Stimulated activated naive CD4-positive, alpha-beta T cell (primary cell): ENCODE measurements at places on chromosomes 12 and 14.

GRCh38 chr12:106769546-106769945, 4.9 kb upstream of the RIC8B start:
- DNase-seq = no peak

DNA sequence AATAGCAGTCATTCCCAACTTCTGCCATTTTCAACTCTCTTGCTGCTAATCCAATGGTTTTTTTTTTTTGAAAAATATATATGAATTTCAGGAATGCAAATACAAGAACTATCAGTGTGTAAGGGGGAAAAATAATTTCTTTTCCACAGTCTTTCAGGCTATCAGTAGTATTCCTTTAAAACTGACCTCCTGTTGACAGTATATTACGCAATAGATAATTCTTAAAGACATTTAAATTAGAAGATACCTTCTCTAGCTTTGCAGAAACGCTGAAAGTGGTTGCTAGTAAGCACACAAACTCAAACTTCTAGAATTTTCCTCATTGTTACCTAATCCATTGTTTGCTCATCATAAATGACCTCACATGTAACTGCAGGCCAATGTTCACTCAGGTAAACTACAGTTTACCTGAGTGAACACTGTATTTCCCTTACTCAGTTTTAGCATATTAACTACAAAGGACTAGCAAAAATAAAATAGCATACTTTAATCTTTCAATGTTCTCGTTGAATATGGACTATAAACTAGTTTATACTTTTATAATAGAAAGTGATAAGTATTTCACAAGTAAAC, at the start of gene C12orf50:
TSS of gene C12orf50 (minus strand) at position 309 of the 573 bp plus-strand sequence. CDS start 2,439 bp downstream, outside the sequence.
- DNase-seq = no peak

DNA sequence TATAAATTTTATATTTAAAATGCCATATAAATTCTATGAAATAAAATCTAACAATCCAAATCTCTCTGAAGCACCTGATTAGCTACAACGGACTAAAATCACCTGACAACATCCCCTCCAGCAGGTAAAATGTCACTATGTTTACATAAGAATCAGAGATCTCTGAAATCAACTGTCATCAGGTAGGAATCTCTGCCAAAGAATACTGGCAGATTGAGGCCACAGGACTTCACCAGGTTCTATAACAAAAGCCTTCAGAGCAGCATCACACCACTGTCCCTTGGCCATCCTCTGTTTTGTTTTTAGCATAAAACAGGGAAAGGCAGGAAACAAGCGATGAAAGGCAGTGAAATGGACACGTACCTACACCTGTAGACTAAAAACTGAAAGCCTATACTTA, 22.1 kb downstream of the FGD6 start:
- DNase-seq = no peak

DNA sequence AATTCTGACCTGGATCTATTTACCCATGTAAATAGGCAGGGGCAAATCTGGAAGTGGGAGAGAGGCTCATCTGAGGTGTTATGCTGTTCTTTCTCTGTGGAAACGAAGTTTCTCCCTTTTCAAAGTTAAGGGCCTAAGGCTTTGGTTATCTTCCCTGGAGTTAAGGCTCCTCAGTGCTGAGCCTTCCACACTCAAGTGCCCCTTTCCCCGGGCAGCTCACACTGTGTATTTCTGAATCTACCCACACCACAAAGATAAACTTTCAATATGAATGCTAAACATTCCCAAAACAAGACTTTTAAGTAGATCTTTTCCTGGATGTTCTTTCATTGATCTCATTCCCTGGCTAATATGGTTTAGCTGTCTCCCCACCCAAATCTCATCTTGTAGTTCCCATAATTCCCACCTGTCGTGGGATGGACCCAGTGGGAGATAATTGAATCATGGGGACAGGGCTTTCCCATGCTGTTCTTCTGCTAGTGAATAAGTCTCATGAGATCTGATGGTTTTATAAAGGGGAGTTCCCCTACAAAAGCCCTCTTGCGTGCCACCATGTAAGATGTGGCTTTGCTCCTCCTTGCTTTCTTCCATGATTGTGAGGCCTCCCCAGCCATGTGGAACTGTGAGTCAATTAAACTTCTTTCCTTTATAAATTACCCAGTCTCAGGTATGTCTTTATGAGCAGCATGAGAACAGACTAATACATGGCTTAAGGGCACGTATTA, 251.1 kb downstream of the NAV3 start:
- no peak for DNase-seq

DNA sequence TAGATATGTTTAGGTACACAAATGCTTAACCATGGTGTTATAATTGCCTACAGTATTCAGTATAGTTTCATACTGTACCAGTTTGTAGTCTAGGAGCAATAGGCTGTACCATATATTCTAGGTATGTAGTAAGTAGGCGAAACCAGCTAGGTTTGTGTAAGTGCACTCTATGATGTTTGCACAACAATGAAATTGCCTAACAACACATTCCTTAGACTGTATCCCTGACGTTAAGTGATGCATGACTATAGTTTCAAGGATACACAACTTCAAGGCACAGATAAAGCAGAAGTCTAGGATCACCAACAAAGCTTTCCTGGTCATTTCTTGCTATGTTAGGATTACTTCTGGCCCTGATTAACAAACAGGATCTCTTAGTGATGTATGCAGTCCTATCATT, 135.1 kb downstream of the SLC38A1 start:
- no peak for DNase-seq

- no peak for DNase-seq
These were observed 85.4 kb downstream of the LRRK2 start for GRCh38 chr12:40310211-40310610.

- DNase-seq = no peak
These were observed 8.0 kb upstream of the KRT78 start for GRCh38 chr12:52856787-52857186.

DNA sequence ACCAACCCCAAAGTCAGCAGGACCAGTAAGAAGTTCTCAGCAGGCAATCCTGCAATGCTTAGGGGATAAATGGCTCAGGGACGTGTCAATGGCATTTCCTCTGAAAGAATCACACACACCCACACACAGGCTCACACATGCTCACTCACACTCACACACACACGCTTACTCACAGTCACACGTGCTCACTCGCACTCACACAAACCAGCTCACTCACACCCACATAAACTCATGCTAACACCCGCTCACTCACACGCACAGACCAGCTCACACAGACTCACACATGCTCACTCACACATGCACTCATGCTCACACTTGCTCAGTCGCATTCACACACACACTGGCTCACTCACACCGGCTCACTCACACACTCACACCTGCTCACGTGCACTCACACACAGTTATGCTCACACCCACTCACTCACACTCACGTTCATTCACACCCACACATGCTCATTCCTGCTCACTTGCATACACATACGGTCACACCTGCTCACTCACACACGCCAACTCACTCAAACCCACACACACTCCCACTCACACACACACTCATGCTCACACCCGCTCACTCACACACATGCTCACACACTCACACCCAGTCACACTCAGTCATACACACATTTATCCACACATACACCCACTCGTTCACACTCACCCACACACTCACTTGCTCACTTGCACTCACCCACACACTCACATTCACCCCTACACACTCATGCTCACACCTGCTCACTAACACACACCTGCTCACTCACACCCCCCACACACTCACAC, 436.8 kb downstream of the BCL11B start:
- no peak for DNase-seq

DNA sequence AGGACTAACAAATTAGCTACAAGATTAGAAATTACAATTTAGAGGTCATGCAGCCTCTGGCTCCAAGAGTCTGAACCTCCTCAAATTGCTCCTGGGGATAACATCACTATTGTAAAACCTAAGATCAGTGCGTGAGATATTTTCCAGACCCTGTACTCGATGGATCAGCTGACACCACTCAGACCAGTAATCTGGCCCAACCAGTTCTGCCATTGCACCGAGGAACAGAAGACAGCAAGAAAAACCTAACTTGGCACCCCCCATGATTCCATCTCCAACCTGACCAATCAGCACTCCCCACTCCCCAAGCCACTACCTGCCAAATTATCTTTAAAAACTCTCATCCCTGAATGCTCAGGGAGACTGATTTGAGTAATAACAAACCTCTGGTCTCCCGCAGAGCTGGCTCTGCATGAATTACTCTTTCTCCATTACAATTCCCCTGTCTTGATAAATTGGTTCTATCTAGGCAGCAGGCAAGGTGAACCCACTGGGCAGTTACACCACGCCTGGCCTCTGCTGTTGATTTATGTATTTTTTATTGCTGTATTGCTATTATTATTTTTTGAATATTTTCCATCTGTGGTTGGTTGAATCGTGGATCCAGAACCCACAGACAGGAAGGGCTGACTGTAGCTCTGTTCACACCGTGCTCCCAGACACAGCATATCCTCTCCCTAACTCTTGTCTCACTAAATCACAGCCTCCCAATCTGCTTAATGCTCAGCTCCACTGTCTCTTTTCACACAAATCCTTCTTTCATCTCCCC, 9.2 kb downstream of the HEBP1 start:
- DNase-seq = no peak

- no peak for DNase-seq
These were observed 22.2 kb downstream of the COX8C start for GRCh38 chr14:93368996-93369712.

GRCh38 chr12:10705655-10706054, 17.5 kb downstream of the YBX3 start:
- DNase-seq = no peak

DNA sequence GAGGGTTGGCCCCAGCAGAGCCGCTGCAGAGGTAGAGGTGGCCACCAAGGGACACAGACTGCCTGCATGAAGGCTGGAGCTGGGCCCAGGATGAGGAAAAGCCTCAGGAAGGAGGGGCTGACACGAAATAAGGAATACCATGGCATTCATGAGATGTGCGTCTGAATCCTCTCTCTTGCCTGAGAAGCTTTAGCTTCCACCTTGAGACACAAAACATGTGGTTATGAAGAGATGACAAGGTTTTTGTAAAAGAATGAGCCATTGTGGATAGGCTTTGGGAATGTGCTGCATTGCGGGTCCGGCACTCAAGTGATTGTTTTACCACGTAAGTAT, 82.7 kb downstream of the DAD1 start:
- no peak for DNase-seq

- no peak for DNase-seq
These were observed 113.3 kb upstream of the PRB2 start for GRCh38 chr12:11508699-11509098.

GRCh38 chr12:19971361-19972280, 396.7 kb upstream of the PDE3A start:
- no peak for DNase-seq

DNA sequence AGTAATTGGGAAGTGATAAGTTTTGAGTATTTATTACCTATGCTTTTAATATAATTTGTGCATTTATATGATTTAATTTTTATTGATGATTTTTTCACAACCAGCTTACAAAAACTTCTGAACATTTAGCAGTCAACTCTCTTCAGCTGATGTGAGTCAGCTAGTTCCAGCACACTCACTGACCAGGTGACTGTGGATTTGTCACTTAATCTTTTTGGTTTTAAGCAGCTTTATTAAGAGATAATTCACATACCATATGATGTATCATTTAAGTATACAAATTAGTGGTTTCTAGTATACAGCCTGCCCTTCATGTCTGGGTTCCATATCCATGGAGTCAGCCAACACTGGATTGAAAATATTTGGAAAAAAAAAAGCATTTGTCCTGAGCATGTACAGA, 103.5 kb downstream of the SYNE2 start:
- DNase-seq = no peak
